Stimulated activated CD4-positive, alpha-beta T cell treated with anti-CD3 and anti-CD28 coated beads, Interleukin-1b, Interleukin-23, amount 100 ng/mL, for 48 hours (primary cell): ENCODE measurements at places on chromosomes 3 and 15.

DNA sequence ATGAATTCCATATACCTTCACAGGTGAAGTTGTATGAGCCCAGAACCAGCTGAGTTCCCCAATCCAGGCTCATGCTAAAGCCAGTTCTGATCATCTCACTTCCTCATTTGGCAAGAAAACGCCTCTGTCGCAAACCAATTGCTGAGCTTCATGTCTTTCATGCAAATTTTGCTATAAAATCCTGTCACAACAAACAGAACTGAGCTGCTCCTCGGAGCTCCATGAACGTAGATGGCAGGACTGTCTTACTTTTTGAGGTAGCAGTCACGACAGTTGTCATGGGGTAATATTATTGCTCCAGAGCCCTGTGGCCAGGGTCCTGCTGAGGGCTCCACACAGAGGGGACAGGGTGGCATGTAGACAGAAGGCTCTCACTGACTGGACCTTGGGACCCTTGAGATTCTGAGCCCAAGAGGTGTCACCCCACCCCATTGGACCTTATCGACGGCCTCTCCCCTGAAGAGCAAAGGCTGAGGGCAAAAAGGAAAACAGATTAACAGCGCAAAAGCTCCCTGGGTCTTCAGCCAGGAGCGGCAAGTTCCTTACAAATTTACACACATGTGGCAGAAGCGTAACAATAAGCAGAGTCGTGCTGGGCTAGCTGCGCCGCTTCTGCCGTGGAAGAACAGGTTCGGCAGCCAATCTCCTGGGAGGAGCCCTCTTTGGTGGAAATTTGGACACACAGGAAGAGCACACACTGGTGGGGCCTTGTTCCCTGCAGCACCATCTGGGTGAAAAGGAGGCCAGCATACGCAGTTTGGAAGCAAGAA is 249.2 kb downstream of the OPA1 start:
- no peak for DNase-seq

GRCh38 chr3:45880725-45881077 is 5.6 kb upstream of the CCR9 start:
- DNase-seq, result no peak

GRCh38 chr3:13088028-13089006 is 15.1 kb upstream of the IQSEC1 start:
- DNase-seq, result no peak

DNA sequence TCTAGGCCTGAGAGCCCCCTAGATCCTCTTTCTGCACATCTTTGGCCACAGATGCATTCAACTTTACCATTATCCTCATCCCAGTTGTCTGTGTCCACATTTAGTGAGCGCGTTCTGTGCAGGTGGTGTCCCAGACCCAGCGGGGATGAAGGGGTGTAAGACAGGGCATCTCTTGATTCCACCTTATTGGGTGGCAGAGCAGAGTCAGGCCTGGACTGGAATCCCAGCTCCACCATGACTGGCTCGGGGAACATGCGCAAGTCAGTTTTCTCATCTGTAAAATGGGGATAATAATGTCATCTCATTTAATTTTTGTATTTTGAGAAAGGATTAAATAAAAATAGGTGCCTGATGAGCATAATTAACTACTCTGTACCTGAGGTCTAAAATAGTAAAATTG is 7.8 kb downstream of the SMAD6 start:
- DNase-seq, result no peak

- DNase-seq, result no peak
These were observed 218.1 kb downstream of the NAALADL2 start for GRCh38 chr3:175077216-175077615.

GRCh38 chr3:49867871-49868321 is 1.8 kb downstream of the CAMKV start:
- no peak for DNase-seq

GRCh38 chr15:49560045-49560444 is 60.6 kb downstream of the FAM227B start:
- no peak for DNase-seq

DNA sequence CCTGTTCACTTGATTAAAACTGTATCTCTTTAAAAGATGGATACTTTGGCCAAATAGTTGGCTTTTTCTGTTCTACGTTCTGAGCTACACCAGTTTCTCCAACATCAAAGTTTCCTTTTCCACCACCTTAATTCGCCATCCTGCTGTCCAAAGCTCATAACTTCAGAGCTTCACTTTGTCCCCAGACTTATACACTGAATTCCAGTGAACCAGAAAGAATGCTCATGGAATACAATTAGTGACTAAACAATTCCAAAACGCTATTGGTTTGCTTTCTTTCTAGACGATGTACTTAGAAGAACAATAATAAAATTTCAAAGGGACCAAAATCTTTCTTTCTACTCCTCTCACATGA is 23.2 kb downstream of the GPR15 start:
- no peak for DNase-seq

- DNase-seq, result no peak
These were observed 80.1 kb upstream of the PLSCR5 start for GRCh38 chr3:146685050-146685814.

DNA sequence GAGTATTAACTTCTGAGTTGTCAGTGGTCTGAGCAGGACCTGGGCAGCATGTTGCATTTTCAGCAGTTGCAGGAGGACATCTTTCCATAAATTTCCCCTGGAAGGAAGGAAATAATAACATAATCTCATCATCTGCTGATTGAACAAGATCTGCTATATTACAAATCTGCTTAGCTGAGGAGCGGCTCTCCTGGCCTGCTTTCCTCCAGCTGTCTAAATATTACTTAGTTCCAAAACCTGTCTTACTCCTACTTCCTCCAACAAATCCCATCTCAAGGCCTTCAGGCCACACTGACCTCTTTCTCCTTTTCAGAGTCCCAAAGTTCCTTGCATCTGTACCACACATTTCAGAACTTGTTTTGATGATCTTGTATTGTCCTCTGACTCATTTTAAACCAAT is 364.4 kb upstream of the MCTP2 start:
- DNase-seq, result no peak

GRCh38 chr15:62569460-62570404 is 404.6 kb upstream of the C2CD4B start:
- no peak for DNase-seq

GRCh38 chr15:52006702-52007340 is 12.2 kb upstream of the MAPK6 start:
- DNase-seq, result no peak

- DNase-seq, result no peak
These were observed 837.1 kb downstream of the AGBL1 start for GRCh38 chr15:86916671-86917360.

GRCh38 chr3:62226601-62227339 is 146.6 kb downstream of the FEZF2 start:
- no peak for DNase-seq
